NCI-H1092 (cell line): ENCODE measurements at places on chromosomes 13 and 19.

DNA sequence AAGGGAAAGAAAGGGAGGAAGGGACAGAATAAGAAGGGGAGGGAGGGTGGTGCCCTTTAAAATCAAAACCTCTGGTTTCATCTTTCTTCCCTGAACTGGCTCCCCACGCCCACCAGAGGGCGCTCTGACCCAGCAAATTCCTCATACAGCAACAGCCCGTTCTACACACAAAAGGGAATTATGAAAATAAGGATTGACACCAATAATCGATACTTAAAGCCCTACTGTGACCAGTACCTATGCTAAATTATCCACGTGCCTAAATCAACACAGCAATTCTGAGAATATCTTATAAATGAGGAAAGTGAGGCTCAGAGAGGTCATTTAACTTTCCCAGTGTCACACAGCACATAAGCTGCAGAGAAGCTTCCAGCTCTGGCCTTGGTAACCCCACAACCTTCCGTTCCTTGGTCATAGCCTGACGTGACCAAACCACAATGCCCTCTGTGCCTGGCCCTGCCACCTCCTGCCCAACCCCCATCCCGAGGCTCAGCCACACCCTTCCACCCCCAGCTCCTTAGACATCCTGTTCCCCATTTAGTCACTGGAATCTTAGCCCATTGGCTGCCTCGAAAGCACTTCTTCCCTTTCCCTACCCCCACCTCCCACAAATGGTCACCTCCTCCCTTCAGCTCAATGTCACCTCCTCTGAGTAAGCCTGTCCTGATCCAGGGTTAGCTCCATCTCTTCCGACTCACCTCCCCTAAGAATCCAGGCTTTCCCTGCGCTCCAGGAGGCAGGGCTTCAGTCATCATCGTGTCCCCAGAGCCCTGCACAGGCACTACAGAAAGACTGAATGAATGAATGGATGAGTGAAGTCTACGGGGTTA is 34.2 kb upstream of the PNMA8B start:
- no peak for DNase-seq

GRCh38 chr19:38079926-38080380 is 144.1 kb downstream of the DPF1 start:
- DNase-seq, result peak; percentile 56

DNA sequence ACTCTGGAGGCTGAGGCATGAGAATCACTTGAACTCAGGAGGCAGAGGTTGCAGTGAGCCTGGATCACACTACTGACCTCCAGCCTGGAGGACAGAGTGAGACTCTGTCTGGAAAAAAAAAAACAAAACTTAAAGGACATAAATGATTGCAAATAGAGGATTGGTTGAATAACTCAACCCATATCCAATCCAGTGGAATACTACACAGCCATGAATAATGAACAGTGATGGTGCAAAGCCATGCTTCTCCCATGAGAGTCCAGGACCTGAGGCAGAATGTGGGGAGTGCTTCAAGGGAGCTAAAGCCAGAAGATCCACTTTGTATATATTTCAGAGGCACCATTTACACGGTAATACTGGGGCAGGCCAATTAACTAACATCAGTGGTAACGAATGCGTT is 2.2 kb upstream of the CEACAM18 start:
- no peak for DNase-seq

GRCh38 chr13:38775085-38775484 is 88.2 kb downstream of the FREM2 start:
- DNase-seq, result no peak

GRCh38 chr13:113904411-113904810 is 40.5 kb upstream of the GAS6 start:
- DNase-seq, result no peak

DNA sequence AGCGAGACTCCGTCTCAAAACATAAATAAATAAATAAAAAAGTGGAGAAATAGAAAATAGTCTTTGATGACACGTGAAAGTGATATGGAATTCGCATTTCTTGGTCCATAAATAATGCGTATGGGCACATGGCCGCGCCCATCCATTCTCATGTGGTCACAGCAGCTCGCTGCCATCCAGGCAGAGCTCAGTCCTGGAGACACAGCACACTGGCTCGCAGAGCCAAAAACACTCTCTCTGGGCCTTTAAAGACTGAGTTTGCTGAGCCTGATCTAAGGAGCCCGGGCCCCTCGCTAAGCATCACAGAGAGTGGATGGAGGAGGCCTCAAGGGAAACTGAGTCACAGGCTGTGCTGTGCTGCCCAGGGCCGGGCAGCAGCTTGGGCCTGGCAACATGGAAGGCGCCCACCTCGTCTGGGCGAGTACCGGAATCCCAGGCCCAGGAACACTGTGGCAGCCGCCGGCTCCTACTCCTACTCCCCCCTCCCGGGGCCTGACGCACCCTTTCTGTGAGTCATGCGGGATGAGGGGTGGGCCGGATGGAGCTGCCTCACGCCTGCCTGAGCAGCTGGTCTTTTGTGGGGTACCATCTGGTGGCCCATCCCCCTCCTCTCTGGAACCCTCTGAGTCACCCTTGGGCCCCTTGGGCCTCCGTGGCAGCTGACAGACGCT is 28.9 kb upstream of the CACTIN start:
- no peak for DNase-seq

DNA sequence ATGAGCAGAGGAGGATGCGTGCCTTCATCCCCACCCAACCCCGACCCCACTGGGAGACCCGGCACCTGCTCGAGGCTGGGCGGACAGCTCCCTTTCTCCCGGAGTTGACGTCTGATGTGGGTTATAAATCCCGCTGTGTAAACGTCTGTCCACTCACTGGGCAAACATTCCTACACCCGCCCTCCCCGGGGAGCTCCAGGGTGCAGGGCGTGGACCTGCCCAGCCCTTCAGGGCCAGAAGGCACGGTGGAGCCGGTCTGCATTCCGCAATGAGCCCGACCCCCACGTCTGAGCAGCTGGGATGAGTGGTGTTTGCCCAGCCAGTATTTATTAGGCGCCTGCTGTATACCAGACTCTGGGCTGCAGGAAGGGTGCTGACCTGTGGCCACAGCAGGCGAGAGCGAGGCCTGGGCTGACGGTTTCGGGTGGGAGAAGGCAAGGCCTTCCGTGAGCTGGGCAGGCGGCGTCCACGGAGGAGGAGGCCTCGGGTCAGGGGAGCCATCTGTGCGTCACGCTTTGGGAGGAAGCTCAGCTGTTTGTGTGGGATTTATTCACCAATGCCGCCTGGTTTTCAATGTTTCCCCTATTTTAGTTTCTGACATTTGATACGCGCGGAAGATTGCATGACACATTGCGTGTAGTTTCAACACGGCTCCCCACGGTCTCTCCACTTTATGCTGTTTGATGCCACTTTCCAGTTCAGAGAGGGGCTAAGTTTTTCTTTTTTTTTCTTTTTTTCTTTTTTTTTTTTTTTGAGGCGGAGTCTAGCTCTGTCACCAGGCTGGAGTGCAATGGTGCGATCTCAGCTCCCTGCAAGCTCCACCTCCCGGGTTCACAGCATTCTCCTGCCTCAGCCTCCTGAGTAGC is 2.0 kb downstream of the MISP start:
- no peak for DNase-seq

DNA sequence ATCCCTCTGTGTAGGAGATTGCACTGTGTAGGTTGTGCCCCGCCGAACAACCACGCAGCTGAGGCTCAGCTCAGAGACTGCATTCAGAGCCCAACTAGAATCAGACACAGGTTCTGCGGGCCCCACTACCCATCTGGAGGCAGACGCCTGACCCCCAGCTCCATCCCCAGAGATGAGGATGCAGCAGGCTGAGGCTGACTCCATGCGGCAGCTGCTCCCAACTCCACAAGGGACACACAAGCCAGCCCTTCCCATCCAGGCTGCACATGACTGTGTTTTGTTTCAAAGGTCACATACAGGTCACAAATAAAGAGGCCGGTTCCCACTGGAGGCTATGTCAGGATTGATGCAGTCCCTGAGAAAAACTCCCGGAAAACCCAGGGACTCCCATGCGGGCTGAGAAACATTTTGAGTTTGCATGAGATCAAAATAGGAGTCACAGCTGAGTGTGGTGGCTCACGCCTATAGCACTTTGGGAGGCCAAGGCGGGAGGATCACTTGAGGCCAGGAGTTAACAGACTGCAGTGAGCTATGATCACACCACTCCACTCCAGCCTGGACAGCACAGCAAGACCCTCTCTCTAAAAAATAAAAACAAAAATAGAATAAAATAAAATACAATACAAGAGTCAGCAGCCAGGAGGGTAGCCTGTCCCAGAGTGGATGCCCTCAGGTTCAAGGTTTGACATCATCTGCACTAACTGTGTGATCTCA is 14.0 kb downstream of the ELL start:
- no peak for DNase-seq

GRCh38 chr19:56423276-56423984 is 19.3 kb downstream of the ZNF583 start:
- no peak for DNase-seq

DNA sequence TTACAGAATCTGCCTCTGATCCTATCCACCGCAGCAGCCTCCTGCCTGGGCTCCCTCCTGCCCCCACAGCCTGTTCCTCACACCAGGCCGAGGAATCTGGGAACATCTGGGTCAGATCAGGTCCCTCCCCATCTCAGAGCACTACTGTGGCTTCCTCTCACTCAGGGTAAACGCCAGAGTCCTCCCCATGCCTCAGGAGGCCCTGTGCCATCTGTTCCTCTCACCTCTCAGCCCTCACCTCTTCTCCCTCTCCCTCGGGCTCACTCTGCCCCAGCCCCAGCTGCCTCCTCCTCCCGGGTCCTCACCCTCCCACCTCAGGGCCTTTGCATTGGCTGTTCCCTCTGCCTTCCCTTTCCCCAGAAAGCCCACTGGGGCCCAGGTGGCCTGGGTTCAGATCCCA is 18.2 kb downstream of the FCGBP start:
- DNase-seq, result no peak

DNA sequence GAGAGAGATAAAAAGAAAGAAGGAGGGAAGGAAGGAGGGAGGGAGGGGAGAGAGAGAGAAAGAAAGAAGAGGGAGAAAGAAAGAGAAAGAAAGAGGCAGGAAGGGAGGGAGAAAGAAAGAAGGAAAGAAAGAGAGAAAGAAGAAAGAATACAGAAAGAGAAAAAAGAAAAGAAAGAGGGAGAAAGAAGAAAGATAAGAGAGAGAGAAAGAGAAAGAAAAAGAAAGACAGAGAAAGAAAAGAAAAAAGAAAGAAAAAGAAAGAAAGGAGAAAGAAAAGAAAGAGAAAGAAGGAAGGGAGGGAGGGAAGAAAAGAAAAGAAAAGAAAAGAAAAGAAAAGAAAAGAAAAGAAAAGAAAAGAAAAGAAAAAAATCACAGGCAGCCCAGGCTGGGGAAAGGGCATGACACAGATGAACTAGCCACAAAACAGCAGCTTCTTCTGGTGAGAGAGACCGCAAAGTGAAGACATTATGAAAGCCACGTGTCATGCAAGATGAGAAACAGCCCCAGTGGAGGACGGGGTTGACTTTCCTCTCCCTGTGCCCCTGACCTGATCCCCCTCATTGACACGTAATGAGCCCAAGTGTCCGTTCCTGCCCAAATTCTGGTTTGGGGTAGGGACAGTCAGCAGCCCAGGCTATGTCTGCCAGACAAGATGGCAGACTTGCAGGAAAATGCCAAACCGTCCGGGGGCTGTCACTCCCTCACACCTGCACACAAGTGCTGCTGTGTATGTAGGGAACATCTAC is 102.1 kb downstream of the INSR start:
- DNase-seq, result no peak

- DNase-seq, result no peak
Measured at GRCh38 chr13:102530751-102531150, 66.0 kb upstream of the TPP2 start.

DNA sequence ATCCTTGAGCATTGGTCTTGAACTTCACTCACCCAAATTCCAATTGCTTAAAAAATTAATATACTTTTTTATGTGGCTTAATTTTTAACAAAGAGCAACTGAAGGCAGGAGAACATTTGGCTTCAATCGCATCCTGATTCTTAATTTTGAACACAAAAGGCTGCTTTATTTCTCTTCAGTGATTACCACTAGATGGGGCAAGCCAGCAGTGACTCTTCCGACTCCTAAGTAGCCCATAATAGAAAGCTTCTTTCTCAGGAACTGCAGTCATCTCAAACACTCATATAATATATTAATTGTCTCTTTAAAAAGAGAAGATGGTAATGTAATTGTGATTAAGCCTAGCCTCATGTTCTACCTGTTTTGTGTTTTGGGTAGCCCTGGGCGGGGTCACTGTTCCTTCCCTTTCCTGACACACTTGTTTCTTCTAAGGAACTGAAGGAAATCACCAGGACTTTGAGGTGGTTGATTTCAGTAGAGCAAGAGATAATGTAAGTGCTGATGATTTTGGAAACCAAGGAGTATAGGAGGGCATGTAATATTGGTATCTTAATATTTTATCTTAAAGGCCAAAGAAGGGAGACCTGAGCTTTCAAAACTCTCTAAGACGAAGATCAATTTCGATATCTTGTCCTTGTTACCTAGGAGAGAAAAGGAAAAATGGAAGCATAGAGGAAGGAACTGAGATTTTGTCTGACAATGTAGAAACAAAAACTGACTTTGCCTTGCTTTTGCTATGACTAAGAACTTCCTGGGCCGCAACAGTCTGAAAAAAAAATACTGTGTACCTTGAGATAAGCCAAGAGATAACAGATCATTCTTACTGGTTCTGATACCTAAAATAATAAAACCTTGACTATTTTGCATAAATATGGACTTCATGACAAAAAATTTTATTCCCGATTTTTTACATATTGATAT is 73.1 kb downstream of the TNFSF13B start:
- peak; percentile 5 for DNase-seq

DNA sequence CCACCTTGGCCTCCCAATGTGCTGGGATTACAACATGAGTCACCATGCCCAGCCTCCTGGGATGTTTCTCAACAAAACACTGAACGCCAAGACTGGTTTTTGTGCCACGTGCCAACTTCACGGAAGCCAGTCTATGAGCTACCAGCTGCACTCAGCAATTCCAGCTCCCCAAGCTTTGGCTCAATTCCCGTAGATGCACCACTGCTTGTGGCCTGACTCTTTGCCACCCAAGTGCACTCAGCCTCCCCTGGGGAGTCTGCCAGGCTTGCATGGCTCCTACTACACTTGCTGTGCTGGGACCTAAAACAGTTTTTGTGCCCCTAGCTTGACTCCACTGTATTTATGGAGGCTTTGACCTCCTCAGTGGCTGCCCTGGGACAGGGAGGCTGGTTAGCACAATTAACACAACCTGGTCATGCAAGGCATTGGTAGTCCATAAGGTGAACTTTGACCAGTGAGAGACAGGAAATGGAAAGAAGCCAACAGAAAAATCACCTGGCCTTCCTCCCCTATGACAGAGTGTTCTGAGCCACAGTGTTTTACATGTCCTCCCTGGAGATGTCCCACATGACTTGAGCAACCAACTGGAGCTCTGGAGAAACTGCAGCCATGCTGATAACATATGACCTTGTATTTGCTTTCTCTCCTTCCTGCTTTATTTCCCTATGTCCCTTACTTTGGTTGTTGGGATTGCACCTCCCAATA is 1173.1 kb downstream of the UQCRFS1 start:
- no peak for DNase-seq

GRCh38 chr13:52980695-52981094 is 47.9 kb upstream of the OLFM4 start:
- no peak for DNase-seq
